ENCODE measurements at places on chromosomes 11 and 22. TPM values are rescaled to one million over a fixed set of nuclear protein-coding genes. Genes with fewer than 3 reads are reported as not detected.

- no peak overlapping the region for H3K27ac ChIP-seq
- H3K4me1 ChIP-seq: peaks cover 36% of the 10 kb centered on the region
- peaks cover 6% of the 10 kb centered on the region for H3K36me3 ChIP-seq
- peak overlapping the region; percentile 67 for H3K4me3 ChIP-seq
These were observed 5.1 kb downstream of the CAPRIN1 start for GRCh38 chr11:34056672-34057071.

DNA sequence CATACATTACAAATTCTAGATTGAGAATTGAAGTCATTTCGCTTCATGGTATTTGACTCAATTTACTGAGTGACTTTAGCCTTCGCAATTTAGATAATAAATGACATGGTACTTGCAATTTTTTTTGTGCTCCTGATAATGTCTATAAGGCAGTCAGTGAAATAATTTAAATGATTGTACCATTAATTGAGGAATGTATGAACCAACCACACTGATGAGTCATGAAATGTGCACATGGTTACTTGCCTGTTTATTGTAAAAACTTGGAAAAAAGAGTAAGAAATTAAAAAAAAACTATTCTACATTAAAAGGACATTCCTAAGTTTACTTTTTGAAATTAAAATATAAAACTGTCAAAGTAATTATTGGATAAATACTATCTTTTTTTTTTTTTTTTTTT, 43.3 kb downstream of the DNAJC24 start:
- H3K27me3 ChIP-seq: no peaks in the 10 kb centered on the region
- H3K27ac ChIP-seq: no peak overlapping the region
- DNase-seq: no peak
- no peaks in the 10 kb centered on the region for H3K36me3 ChIP-seq
- no peak overlapping the region for H3K4me3 ChIP-seq
- peaks cover 17% of the 10 kb centered on the region for H3K4me1 ChIP-seq

DNA sequence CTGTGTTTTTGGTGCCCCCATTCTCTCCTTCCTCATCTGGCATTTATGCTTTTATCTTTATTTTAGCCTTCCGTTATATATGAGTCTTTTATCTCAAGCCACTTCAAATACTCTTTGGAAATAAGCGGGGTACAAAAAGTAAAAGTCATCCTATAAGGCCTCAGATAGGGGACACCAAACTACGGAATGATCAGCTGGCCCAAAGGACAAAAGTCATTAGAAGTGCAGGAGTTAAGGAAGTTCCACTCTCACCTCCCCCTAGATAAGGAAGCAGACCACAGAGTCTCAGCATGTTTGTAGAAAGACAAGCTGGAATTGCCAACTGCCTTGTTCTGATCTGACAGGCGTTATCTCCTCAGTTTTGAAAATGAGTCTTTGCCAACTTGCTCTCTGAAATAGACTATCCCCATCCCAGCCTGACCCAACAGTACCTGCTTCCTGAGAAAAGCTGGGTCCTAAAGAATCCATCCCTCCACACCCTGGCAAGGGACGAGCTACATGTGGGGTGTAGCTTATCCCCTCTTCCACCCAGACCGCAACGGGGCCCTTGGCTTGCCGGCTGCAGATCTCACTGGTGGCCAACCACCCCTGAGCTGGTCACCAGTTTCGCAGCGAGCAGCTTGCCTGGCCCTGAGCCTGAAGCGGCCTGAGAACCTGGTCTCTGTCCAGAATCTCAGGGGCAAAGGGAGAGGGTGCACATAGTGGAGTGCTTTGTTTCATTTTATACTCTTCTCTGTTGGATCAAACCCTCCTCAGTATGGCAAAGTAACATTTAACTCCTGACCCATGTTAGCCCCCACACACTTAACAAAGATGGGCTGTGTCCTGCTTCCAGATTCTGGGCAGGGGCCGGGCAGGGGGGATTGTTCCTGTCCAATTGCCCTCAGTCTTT, 13.8 kb downstream of the FADS2 start:
- no peak for DNase-seq
- peaks cover 64% of the 10 kb centered on the region for H3K36me3 ChIP-seq
- no peak overlapping the region for H3K27ac ChIP-seq
- H3K27me3 ChIP-seq: no peaks in the 10 kb centered on the region

GRCh38 chr11:74462009-74462408, 5.3 kb downstream of the KCNE3 start:
- peaks cover 16% of the 10 kb centered on the region for H3K4me1 ChIP-seq
- peaks cover 8% of the 10 kb centered on the region for H3K27me3 ChIP-seq
- H3K27ac ChIP-seq: no peak overlapping the region
- H3K4me3 ChIP-seq: no peak overlapping the region

Gene SULT4A1
- polyA plus RNA-seq: 4.7 TPM
